ENCODE measurements at places on chromosomes 5 and 9. TPM values are rescaled to one million over a fixed set of nuclear protein-coding genes. Genes with fewer than 3 reads are reported as not detected.

Gene HRCT1
- total RNA-seq = 10.4 TPM

Gene NTNG2
- total RNA-seq = 42.1 TPM

Gene SHC3
- total RNA-seq = 107 TPM

Gene SLC36A3
- total RNA-seq = not detected

Gene ADGRD2
- total RNA-seq = not detected

Gene AK8
- 4.6 TPM for total RNA-seq

Gene FOXD4L6
- total RNA-seq = 2.4 TPM

Gene TMEM252
- not detected for total RNA-seq

Gene SLIT3
- total RNA-seq = 25.9 TPM

Gene TLX3
- total RNA-seq = not detected

Gene PCDHB11
- total RNA-seq = 11.1 TPM

Gene ANKRD18A
- total RNA-seq = 38.8 TPM

Gene PHF24
- 161 TPM for total RNA-seq

Gene SLC6A18
- total RNA-seq = not detected

Gene ARHGEF28
- 18.0 TPM for total RNA-seq

Gene LEAP2
- total RNA-seq = 2.0 TPM

Gene NR2F1-AS1
- total RNA-seq = 104 TPM

Gene HAPLN1
- 0.50 TPM for total RNA-seq

Gene FOXD4
- total RNA-seq = 1.2 TPM

Gene TTC39B
- total RNA-seq = 18.3 TPM

Gene SLC27A6
- 0.14 TPM for total RNA-seq

Data from dorsolateral prefrontal cortex (tissue), 122 donors.